ENCODE measurements at places on chromosomes 16 and 17.
A peak's percentile ranks its signal among the peaks of the same experiment; 100 is the strongest.

DNA sequence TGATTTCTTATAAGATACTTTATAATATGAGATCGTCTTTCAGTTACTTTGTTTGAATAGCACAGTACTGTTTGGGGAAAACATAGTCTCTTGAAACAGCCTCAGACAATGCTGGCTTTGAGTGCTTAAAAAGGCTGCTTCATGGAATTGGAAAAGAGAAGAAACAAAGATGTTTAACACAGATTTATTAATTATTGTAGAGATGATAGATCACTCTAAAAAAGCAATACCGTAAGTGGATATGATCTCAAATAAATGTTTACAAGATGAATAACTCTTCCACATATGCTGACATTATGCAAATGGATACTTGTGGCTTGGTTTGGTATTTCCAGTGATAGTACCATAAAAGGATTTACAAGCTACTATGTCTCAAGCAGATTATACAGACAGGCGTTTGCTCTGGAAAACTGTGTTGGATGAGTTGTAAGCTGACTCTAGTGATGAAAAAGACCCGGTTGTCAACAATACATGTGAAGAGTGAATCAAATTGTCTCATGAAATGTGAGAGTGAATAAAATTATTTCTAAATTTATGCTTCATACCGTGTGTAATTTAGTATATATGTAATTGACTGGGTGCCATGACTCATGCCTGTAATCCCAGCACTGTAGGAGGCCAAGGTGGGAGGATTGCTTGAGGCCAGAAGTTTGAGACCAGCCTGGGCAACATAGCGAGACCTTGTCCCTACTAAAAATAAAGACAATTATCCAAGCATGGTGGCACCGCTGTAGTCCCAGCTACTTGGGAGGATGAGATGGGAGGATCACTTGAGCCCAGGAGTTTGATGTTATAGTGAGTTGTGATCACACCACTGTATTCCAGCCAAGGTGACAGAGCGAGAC lies 105.4 kb downstream of the FTO start:
- DNase-seq, result no peak

- DNase-seq, result peak; percentile 87
These were observed at the start of the genes HEXD and OGFOD3 for GRCh38 chr17:82418001-82418986. Gene HEXD, plus strand, starts transcription at chr17:82418347. Its CDS starts 1,453 bp downstream, at chr17:82419800. Gene OGFOD3, minus strand, starts transcription at chr17:82418586. Its CDS starts 101 bp downstream, at chr17:82418485.

DNA sequence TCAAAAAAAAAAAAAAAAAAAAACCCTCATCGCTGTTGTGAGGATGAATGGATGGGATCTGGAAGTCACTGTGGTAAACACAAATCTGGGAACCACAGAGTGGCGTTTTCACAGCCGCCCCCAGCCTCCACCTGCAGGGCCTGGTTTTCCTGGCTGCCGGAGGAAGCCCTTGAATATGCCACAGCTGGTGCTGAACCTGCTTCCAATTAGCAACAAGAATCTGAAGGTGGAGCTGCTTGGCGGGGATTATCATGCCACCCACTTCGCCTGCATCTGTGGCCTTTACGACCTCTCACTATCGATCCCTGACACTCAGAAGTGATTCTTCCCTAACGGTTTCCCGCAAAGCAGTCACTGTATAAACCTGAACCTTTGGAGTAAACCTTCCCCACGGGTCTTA lies 16.1 kb downstream of the MRM3 start:
- no peak for DNase-seq

DNA sequence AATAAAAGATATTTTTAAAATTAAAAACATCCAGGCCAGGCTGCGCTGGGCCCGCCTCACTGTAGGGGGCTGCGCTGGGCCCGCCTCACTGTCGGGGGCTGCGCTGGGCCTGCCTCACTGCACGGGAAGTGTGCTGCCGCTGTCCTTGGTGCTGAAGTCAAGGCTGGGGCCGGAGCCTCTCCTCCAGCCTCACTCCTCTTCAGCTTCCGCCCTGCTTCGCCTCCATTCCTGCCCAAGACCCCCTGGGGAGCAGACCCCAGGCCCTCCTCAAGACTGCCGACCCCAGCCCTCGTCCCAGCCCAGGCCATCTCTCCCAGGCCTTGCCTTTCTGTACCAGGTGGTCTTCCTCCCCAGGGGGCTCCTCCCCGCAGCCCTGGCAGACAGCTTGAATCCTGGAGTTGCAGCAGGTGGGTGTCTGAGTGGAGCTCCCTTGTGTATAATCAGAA lies 26.2 kb downstream of the ENDOV start:
- no peak for DNase-seq

DNA sequence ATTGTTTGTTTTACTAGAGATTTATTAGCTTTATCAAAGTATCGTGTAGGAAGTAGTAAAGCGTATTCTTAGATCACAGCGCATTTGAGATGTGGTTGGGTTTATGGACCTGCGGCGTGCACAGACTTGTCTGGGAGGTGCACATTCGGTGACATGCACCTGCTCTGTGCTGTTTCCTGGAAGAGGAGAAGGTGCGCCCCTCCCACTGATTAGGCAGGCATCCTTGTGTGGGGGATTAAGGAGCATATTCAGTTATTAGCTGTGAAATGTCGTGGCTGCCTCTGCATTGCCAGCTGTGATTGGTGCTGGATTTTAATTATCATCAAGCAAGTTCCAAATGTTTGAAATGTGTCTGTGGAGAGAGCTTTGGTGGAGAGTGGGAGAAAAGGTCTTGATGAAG lies 903.8 kb upstream of the RBFOX1 start:
- DNase-seq, result peak; percentile 78
